ENCODE measurements at places on chromosomes 7 and 10. TPM values are rescaled to one million over a fixed set of nuclear protein-coding genes. Genes with fewer than 3 reads are reported as not detected.
A peak's percentile ranks its signal among the peaks of the same experiment; 100 is the strongest.

- no peaks in the 10 kb centered on the region for H3K36me3 ChIP-seq
- H3K27me3 ChIP-seq: peaks cover 3% of the 10 kb centered on the region
- no peak overlapping the region for H3K27ac ChIP-seq
- H3K4me3 ChIP-seq: no peak overlapping the region
Observed at GRCh38 chr10:30357806-30358205, 8.7 kb upstream of the MTPAP start.

DNA sequence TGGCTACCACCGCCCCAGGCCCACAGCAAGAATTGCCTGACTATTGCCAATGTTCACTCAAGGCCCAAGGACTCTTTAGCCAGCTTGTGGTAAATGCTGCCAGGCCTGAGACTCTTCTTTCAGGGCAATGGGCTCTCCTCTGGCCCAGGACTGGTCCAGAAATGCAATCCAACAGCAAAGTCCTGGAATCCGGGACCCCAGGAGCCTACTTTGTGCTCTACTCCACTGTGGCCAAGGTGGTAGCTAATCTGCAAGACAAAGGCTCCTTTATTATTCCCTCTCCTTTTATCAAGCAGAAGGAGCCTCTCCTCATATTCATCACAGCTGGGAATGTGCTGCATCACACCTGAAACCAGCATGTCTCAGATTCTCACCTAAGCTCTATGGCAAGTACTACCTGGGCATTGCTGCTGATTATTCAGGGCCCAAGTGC, 107.6 kb upstream of the PRSS58 start:
- no peak overlapping the region for H3K4me3 ChIP-seq
- no peak for DNase-seq
- no peaks in the 10 kb centered on the region for H3K4me1 ChIP-seq
- no peak overlapping the region for H3K27ac ChIP-seq

DNA sequence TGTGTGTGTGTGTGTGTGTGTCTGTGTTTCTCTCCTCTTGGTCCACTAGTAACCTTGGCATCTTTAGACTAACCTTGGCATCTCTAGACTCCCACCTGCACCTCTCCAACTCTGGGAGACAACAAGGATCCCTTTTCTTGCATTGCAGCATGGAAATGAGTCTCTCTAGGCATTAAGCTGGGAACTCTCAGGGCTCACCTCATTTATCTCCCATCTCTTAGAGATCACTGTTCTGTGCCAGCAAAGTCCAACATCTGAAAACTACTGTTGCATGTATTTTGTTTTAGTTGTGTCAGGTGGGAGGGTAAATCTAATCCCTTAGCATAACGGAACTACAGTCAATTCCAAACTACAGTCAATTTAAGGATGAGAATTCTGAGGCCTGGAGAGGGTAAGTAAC, 38.7 kb downstream of the MYOF start:
- H3K4me3 ChIP-seq: no peak overlapping the region
- H3K27ac ChIP-seq: peak overlapping the region; percentile 58
- H3K4me1 ChIP-seq: peaks cover 31% of the 10 kb centered on the region
- H3K36me3 ChIP-seq: peaks cover 19% of the 10 kb centered on the region
- no peaks in the 10 kb centered on the region for H3K27me3 ChIP-seq
- DNase-seq: no peak

HECW1 gene
- 1.1 TPM for total RNA-seq

DNA sequence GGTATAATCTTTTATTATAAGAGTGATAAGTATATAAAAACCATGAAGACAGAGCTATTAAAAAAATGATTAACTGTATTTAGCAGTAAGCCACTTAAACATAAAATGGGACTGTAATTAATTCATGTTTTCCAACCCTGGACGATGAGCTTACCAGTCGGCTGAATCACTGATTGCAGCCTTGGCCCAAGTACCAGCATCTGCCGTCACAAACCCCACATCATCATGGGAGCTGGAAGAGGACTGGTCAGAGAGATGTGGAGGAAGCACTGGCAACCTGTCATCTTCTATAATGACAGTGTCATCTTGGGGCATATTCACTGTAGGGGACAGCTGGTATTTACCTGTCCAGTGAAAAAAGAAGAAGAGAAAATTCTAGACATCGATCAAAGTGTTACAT, 473.6 kb downstream of the PARD3 start:
- H3K27ac ChIP-seq: no peak overlapping the region
- no peaks in the 10 kb centered on the region for H3K36me3 ChIP-seq
- DNase-seq: no peak
- peaks cover 4% of the 10 kb centered on the region for H3K4me1 ChIP-seq
- H3K4me3 ChIP-seq: no peak overlapping the region

DNA sequence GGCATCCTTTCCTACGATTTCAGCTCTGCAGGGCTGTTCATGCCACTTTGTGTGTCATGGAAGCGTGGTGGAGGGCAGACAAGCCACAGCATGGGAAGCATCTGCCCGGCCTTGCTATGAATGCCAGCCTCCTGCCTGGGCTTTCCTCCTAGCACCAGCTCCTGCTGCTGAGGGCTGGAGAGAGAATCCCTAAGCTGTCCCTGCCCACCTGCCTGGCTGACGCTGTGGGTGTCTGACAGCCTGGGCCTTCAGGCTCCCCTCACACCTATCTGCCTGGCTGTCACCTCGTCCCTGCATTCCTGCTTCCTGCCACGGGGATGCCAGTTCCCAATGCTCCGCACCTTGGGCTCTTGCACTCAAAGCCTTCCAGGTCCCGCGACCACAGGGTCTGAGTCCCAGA, 606.5 kb upstream of the MGMT start:
- no peak overlapping the region for H3K27ac ChIP-seq
- H3K4me3 ChIP-seq: no peak overlapping the region
- DNase-seq: no peak
- H3K27me3 ChIP-seq: no peaks in the 10 kb centered on the region
- no peaks in the 10 kb centered on the region for H3K4me1 ChIP-seq
- H3K36me3 ChIP-seq: no peaks in the 10 kb centered on the region

NRG3 gene
- not detected for total RNA-seq

PSPH gene
- 48.4 TPM for total RNA-seq

C10orf62 gene
- not detected for total RNA-seq

CPVL gene
- total RNA-seq: not detected

DNA sequence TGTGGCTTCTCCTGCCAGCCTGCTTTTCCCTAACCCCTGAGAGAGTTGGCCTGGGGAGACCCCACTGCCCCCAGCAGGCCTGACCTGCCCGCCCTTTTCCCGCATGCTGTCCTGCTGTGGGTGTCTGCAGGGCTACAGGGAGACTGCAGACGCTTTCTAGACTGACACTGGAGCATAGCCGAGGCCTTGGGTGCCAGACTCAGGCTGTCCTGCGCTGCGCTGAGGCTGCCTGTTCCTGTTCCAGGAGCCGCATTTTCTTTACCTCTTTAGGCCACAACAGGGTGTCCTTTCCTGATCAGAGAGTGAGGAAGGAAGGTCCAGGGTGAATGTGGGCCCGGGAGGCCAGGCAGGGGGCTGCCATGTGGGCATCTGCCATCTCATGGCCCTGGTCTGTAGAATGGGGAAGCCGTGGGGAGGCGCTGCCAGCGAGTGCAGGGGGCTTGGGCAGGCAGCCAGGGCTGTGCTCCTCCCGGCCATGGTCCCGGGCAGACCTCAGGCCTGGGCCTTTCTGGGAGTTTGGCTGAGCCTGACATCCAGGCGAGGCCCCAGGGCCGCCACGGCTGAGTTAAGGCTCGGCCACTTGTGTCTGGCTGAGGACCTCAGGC, 3.6 kb downstream of the PWWP2B start:
- H3K4me3 ChIP-seq: no peak overlapping the region
- peaks cover 13% of the 10 kb centered on the region for H3K4me1 ChIP-seq
- H3K27ac ChIP-seq: no peak overlapping the region
- no peak for DNase-seq
- H3K36me3 ChIP-seq: peaks cover 7% of the 10 kb centered on the region

DNA sequence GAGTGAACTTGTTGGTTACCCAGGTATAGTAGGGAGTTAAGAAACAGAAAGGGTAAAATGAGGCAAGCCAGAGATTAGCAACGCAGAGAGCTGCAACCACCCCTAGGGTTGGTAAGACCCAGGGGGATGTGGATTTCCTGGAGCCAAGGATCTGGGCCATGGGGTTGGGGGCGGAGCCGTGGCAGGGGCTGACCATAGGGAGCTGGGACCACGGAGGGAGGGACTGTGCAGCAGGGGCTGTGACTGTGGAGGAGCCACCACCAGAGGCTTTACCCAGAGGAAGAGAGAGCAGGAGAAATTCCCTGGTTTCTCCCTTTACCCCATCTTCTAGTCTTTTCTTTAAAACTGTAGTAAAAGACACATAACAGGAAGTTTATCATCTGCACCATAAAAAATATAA, 58.6 kb upstream of the BAIAP2L1 start:
- H3K4me3 ChIP-seq: no peak overlapping the region
- H3K36me3 ChIP-seq: no peaks in the 10 kb centered on the region
- H3K27ac ChIP-seq: no peak overlapping the region
- DNase-seq: no peak
- H3K27me3 ChIP-seq: no peaks in the 10 kb centered on the region
- no peaks in the 10 kb centered on the region for H3K4me1 ChIP-seq

DNA sequence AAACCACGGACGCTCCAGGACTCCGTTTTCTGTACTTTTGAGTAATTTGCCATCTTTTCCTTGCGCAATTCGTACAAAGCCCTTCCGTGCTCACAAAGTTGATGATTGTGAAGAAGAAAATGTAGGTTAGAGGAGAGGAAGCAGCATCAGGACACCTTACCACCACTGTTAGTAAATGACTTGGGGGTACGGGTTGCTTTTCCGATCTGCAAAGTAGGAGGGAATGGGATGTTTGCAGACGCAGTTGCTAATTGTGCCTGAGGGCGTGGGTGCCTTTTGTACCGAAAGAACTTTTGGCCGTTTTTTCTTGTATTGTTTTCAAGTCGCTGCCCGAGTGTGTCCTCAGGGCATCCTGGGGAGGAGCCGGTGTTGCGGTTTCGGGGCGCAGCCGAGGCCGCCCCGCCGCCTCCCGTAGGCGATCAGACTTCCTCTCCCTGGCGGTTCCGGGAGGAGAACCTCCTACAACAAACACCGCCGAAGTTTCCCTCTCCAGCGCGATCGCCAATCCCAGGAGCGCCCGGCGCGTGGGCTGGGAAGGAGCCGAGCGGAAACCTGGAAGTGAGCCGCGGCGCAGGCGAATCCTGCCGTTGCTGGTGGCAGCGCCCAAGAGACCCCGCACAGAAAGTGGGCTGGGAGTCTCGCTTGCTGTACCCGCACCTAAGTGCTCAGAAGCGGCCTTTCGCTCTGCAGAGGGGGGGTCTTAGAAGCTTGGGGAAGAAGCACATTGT, 1.0 kb downstream of the PRR15 start:
- DNase-seq: peak; percentile 2
- H3K4me3 ChIP-seq: peak overlapping the region; percentile 2
- no peak overlapping the region for H3K27ac ChIP-seq
- no peaks in the 10 kb centered on the region for H3K36me3 ChIP-seq

DNA sequence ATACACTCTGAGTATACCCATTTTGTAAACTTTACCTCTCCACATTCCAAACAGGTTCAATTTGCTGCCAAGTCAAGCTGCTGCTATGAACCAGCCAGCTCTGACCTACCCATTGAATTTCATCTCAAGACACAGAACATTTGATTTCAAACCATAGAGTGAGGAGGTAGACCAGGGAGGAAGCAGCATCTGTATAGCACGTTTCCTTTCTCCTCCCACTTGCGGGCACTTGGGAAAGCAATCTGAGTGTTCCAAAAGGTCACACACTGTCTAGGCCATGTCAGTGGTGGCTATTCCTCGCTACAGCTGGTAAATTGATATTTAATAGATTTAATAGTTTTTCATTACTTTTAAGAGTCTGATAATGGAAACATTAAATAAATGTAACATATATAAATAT, 147.8 kb upstream of the EEPD1 start:
- no peaks in the 10 kb centered on the region for H3K36me3 ChIP-seq
- no peak overlapping the region for H3K4me3 ChIP-seq
- H3K4me1 ChIP-seq: no peaks in the 10 kb centered on the region
- peaks cover 2% of the 10 kb centered on the region for H3K27me3 ChIP-seq
- no peak overlapping the region for H3K27ac ChIP-seq
- DNase-seq: no peak

COL1A2 gene
- total RNA-seq: 1,211 TPM

- H3K27me3 ChIP-seq: peaks cover 4% of the 10 kb centered on the region
- H3K4me3 ChIP-seq: no peak overlapping the region
- DNase-seq: peak; percentile 62
- H3K4me1 ChIP-seq: no peaks in the 10 kb centered on the region
Observed at GRCh38 chr7:149686011-149686410, 87.4 kb downstream of the ZNF467 start.
